ENCODE measurements at places on chromosomes 16 and 17.

DNA sequence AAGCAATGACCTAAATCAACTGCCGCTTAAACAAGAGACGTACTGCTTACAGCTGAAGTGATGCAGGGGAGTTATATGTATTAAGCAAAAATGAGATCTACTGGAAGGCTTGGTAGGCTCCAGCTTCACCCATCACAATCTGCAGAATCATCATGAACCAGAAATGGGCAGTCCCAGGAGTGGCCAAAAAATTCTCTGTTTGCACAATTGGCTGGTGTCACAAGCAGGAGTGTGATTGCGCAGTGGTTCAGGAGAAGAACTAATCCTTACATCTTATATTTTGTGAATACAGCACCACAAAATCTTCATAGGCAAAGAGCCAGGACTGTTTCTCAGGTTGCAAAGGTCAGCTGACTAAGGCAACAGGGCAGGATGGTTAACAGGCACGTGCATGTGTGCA is 75.9 kb downstream of the CES1 start:
- DNase-seq = no peak

DNA sequence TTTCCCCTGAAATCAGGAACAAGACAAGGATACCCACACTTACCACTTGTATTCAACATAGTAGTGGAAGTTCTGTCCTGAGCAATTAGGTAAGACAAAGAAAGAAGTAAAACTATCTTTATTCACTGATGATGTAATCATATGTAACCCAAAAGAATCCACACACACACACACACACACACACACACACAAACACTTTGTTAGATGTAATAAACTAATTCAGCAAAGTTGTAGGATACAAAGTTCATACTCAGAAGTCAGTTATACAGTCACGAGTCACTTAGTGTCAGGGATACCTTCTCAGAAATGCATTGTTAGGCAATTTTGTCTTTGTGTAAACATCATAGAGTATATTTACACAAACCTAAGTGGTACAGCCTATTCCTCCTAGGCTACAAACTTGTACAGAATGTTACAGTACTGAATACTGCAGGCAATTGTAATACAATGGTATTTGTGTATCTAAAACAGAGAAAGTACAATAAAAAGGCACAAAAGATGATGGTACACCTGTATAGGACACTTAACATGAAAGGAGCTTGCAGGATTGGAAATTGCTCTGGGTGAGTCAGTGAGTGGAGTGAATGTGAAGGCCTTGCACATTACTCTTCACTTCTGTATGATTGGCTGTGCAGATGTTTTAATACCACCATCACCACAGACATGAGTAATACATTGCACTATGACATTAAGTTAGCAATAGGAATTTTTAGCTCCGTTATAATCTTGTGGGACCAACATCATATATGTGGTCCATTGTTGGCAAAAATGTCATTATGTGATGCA is 370.1 kb downstream of the ZFHX3 start:
- peak; percentile 82 for DNase-seq

DNA sequence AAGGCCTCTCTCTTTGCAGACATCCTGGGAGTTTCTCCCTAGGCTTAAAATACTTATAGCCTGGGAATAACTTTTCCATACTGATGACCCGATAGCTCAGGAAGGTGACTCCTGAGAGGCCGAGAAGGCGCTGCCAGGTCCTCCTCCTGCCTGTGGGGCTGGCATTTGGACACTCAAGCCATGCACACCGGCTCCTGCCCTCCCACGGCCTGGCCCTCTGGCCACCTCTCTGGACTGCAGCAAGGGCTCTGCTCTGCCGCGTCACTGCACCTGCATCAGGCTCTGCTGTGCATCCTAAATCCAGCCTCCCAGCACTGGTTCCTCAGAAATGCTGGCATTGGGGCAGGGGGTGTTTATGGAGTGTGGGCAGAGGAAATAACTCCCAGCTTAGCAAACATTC is 14.2 kb downstream of the KCNG4 start:
- DNase-seq = no peak

DNA sequence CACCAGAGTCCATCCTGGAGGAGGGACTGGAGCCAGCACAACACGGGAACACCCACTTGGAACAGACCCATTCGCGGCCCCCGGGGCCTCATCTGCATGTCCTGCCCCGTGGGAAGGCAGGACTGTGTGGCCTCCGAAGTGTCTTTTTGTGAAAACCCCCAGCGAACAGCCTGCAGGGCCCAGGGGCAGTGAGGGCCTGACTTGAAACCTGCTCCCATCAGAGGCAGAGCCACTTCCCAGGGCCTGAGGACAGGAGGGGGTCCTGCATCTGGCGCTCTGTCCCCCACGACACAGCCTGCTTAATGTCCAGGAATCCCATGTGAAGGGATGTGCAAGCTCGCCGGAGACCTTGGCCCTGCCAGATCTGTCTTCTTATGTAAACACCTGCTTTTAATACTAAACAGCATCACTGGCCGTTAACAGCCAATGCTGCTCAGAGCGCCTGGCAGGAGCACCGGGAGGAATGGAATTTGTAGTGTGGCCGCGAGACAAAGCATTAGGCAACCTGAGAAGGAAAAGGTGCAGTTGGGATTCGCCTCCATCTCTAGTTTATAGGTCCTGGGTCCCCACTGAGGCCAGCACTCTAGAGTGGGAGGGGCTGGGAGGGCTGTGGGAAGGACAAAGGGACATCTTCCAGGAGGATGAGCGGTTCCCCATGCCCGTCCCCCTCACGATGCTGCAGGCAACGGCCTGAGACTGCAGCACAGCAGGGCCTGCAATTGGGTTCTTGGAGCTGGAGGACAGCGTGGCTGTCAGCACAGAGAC is 9.6 kb upstream of the EVPL start:
- DNase-seq = no peak

DNA sequence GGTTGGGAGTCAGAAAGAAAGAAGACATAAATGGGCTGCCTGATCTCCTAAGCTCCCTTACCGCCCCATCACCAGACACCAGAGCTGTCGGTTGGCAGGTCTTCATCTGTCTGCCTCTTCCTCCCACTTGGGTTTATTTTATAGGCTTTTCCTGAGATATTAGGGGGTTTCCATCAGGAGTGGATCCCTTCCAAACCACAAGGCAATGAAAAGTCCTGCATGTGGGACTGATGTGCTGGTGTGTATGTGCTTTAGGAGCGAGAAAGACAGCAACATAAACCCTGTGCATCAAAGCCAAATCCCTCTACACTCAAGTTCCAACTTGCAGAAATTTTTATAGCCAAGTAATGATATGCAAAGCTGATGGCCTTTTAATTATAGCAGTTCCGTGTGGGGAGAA is 389.5 kb downstream of the SLC39A11 start:
- DNase-seq = peak; percentile 29

DNA sequence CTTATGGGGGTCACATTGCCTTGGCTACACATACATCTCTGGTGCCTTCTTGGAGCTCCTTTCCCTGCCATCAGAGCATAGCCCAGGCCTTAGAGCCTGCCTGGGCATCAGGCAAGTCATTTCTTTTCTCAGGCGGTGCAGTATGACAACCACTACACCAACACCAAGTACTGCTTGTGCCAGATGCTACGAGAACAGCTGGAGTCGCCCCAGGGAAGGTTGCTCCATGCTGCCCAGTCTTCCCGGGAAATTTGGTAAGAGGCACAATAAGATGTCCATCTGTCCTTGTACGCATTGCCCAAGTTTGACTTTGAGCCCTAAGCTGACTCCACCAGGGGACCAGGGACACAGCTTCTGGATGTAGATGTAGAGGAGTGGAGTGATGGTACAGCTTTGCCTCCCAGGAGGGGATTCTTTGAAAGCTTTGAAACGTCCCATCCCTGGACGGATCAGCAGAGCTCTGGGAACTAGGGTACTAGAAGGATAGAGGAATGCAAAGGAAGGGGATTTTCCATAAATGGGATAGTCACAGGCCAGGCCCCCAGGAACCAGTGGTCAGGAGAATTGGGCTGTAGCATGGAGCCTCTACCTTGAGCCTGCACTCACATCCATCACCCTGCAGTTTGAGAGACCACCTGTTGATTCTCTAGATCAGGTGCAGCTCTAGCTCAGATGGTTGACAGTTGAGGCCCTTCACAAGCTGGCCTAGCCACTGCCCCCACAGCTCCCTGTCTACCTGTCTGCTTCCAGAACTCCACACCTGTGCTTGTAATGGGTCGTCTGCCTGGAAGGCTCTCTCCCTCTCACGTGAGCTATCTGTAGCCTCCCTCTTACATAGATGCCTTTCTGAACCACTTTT is 11.0 kb upstream of the NFATC3 start:
- DNase-seq = no peak

DNA sequence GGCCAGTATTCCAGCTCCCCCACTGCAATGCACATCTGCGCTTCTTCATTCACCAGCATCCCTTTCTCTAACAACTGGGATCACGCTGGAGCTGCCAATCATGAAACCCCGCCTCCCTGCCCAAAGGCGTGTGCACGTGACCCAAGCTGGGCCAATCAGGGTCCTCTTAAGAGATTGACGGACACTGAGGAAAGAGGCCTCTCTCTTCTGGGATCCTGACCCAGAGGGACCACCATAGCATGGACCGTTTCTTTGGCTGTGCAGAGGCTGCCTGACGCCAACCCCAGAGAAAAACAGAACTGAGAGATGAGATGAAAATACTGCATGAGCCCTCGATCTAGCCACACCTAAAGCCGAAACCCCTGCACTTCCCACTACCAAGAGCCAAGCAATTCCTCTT is 32.0 kb downstream of the COTL1 start:
- peak; percentile 38 for DNase-seq

- peak; percentile 38 for DNase-seq
These were observed 44.6 kb downstream of the VPS35L start for GRCh38 chr16:19599968-19600716.

GRCh38 chr17:43517615-43518386 is 28.3 kb downstream of the ETV4 start:
- DNase-seq = peak; percentile 70

GRCh38 chr16:66809765-66810164 is 8.4 kb upstream of the TERB1 start:
- no peak for DNase-seq

- DNase-seq = no peak
These were observed 405.5 kb downstream of the TMEM114 start for GRCh38 chr16:8184854-8185253.

- no peak for DNase-seq
These were observed 12.8 kb upstream of the CNEP1R1 start for GRCh38 chr16:50012182-50012581.

DNA sequence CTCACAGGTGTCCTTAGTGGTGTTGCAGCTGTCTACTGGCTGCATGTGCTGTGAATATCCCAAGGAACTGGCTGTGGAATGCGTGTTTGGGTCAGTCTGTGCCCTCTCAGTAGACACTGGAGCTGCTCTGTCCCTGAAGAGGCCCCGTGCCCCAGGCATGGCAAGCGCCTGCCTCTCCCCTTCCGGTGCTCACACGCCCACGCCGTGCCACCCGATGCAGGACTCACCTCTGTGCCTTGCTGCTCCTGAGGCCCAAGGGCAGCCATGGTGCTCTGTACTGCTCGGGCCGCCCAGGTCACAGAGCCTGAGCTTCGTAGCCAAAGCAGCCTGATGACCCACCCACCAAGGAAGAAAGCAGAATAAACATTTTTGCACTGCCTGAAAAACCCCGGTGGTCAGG is 10.0 kb downstream of the RGS11 start:
- DNase-seq = no peak

DNA sequence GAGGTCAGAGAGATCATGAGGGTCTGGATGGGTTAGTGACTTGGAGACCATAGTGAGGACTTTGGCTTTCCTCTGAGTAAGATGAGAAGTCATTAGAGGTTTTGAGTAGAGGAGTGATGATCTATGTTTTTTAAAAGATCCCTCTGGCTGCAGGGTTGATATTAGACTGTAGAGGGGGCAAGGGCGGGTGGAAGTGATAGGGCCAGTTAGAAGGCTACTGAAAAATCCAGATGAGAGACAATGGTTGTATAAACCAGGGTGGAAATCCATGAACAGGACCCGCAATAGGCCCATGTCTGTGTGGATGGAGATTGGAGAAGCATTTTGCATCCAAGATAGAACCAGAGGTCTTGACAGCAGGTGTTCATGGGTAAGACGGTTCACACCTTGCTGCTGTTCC is 9.8 kb downstream of the ITGAL start:
- DNase-seq = peak; percentile 37

GRCh38 chr16:9703731-9704130 is 478.5 kb downstream of the GRIN2A start:
- DNase-seq = no peak

DNA sequence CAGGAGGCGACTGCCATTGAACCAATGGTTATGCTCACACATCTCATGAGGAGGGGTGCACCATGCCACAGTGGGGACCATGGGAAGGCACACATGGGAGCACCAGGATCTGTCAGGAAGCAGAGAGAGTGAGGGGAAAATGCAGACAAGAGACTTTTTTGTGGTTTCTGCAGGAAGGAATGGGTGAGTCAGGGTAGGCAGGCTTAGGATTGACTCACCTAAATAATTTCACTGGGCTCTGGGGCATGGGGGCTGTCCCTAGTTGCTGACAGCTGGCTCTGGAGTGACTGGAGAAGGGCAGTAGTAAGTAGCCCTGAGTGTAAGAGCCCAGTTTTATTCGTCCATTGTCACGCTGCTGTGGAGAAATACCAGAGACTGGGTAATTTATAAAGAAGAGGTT is 202.4 kb downstream of the AXIN2 start:
- DNase-seq = peak; percentile 96

GRCh38 chr17:29572691-29573557 is 4.4 kb downstream of the TP53I13 start:
- DNase-seq = peak; percentile 46

DNA sequence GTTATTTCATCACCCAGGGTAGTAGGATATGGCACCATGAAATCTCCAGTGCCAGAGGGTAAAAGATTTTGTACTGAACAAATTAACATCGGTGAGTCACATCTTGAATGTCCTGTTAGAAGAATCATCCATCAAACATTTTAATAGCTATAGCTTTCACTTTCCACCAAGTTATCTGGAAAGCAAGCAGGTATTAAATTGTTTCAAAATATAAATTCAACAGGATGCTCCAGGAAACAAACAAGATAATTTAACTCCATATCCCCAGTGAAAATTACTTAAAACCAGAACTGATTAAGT is 2.4 kb downstream of the VEZF1 start:
- peak; percentile 89 for DNase-seq

- DNase-seq = no peak
These were observed 43.9 kb downstream of the RAI1 start for GRCh38 chr17:17725011-17725751.

DNA sequence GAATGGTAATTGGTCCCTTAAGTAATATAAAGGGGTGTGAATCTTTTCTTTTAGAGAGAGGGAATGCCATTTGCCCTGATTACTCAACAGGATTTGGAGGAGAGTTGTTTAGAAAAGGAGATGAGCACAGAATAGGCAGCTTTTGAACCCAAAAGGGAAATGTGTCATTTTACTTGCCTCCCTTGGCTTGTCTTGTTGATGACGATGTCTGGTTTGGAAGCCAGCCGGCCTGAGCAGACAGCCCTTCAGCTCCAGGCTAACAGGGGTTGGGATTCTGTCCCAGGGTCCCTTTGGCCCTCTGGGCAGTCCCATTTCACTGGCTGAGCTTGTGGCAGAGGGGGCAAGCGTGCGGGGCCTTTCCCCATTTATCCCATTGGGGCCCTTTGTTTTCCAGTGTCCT is 22.3 kb upstream of the PRKAR1A start:
- DNase-seq = no peak

Data from ELR (cell line).